NB4 (cell line): ENCODE measurements at places on chromosomes 13 and 19.

DNA sequence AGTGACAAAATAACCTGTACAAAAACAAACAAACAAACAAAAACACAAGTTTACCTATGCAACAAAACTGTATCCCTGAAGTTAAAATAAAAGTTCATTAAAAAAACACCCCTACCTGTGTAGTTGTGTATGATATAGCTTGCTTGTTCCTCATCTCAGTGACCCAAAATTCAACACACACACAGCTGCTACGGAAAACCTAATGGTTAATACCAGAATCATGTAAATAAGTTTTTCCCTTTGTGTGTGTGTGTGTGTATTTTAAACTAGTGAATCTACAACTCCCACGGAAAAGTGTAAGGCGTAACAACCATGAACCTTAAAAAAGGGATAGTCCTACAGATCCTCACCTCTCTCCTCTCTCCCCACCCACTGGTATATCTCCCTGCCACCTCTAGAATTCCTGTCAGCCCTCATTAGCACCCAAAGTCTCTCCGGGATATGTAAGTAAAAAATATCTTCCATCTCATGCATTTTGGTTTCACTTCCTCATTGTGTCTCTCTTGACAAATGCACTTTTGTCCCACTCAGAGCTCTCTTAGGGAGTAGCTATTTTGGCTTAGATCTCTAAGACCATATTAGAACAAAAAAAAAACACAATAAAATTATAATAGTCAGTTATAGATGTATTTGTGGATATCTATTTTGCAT is 2236.5 kb downstream of the PCDH9 start:
- DNase-seq, result peak; percentile 46

- DNase-seq, result no peak
Observed at GRCh38 chr13:85586422-85586831, 212.8 kb downstream of the SLITRK6 start.

DNA sequence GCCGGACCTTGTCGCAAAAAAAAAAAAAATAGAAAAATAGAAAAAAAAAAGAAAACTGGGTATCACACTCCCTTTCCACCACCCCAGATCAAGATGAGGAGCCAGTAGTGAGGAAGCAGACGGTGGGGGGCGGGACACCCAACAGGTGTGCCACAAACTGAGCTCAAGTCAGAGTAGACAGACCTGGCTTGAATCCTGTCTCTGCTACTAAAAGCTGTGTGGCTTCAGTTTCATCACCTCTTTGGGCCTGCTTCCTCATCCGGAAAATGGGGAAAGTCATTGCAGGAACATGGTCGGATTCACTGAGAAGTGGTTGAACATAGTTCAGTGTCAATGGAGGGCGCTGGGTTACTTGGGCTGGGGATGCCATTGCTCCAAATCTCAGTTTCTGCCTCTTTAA is 2.9 kb downstream of the HIF3A start:
- no peak for DNase-seq

DNA sequence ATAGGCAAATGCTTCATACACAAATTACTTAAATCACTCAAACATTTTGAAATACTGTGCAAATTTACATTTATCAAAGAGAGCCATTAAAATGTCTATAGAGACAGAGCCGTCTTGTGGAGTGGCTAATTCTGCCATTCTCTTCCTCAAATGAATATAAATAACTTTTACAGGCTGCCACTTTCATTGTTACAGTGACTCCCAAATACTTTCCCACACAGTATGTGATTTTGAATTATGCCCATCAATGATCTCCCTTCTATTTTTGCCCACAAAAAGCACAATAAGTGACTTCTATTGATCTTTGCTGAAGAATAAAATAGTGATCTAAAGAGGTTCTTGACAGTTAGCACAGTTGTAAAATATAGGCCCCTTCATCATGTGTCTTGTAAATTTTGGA is 1244.9 kb downstream of the PCDH17 start:
- no peak for DNase-seq

DNA sequence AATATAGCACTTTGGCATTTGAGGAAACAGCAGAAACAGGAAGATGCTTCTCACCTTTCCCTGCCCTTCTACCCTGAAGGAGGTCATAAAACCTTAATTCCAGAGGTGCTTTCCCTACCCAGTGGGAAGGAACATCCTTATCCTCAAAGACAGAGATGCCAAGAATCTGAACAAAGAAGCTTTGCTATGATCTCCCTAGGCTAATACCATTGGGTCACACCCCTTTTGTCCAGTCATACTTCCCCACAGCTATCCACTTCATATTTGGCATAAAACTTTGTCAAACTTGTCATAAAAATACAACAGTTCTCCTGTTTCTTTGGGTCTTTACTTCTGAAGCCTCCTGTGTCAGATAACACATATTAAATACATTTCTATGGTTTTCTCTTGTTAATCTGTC is 21.7 kb upstream of the RXFP2 start:
- no peak for DNase-seq

GRCh38 chr19:28577666-28578065 is 635.3 kb downstream of the UQCRFS1 start:
- DNase-seq, result no peak

DNA sequence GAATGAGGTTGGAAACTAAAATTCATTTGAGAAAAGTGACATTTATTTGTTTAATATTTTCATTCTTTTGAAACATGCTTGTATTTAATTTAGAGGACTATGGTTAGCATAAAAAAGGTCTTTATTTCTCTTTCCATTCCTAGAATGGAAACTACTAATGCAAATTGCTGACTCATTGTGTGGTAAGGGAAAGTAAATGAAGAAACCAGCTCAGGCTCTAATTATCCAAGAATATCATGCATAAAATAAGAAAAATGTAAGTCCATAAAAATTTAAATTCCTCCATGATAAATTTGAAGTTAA is 777.0 kb upstream of the SLITRK1 start:
- DNase-seq, result no peak

DNA sequence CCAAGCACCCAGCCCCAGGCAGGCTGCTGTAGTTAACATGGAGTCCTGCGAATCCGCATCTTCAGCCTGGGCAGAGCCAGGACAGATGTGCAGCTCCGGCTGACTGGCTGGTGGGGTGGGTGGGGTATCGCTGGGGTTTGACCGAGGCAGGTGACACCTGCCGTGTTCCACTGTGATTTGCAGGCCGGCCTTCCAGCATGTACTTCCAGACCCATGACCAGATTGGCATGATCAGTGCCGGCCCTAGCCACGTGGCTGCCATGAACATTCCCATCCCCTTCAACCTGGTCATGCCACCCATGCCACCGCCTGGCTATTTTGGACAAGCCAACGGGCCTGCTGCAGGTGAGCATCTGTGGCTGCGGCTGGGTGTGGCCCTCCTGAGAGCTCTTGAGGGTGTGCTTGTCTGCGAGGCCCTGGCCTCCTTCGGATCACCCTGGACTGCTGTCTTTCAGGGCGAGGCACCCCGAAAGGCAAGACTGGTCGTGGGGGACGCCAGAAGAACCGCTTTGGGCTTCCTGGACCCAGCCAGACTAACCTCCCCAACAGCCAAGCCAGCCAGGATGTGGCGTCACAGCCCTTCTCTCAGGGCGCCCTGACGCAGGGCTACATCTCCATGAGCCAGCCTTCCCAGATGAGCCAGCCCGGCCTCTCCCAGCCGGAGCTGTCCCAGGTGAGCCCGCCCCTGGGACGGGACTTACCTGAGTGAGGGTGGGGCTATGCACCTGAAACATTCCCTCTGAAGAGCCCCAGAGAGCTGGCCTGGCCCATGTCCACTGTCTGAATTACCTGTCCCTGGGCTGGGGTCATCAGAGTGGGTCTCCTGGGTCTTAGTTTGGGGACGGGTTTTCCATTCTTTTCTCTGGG is 30.6 kb downstream of the CERS1 start:
- no peak for DNase-seq

DNA sequence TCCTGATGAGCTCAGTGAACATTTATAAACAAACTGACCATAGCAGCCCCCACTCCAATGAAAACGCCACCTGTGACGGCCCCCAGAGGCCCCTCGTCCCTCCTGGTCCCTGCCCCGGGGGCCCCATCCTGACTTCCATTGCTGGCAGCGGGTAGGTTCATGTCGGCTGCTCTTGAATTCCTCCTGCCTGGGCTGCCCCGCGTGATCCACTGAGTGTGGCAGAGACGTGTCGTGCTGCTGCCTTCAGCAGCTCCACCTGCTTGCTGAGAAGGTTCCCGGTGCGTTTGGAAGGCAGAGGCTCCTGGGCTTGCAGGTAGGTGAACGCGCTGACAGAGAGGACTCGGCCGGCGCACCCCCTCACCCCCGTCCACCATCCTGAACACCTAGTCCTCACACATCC is 11.6 kb downstream of the C2CD4C start:
- DNase-seq, result no peak

DNA sequence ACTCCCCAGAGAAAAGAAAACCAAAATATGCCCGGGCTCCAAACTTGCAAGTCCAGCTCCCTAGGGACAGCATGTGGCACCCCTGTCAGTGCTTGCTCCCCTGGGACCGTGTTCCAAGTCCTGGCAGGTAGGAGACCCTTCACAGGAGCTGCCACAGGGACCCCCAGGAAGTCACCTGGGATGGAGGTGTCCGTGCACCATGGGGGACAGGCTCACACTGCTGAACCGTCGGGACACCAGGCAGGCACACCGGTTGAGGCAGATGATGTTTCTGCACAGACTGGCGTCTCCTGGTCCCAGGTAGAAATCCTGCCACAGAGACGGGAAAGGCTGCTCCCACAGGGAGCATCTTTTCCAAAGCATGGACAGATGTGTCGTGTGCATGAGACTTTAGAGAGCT is 11.7 kb upstream of the PROZ start:
- no peak for DNase-seq

DNA sequence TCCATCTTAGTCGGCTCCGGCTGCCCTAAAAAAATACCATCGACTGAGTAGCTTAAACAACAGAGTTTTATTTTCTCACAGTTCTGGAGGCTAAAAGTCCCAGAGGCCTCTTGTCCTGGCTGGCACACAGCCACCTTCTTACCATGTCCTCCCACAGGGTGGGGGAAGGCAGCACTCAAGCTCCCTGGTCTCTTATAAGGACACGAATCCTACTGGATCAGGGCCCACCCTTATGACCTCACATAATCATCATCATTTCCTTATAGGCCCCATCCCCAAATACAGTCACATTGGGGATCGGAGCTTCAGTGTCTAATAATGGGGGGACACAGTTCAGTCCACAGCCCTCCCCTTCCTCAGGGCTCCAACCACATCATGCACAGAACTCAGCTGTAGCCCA is 2.6 kb upstream of the TUBA3C start:
- no peak for DNase-seq

DNA sequence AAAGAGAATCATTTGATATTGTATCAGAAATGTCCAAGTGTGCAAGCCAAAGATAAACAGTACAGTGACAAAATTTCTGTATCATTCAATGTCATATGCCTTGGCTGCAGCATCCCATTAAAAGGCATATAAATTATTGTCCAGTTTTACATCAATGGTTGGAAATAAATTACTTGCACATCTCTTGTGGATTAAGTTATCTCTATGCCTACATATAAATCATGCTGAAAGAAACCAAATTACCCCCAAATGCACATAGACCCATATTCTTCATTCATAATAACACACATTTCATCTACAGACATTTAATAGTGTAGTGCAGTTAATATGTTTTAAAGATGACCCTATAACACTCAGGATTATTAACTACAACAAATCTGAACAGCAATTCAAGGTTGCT is 1415.7 kb upstream of the PCDH9 start:
- DNase-seq, result no peak

DNA sequence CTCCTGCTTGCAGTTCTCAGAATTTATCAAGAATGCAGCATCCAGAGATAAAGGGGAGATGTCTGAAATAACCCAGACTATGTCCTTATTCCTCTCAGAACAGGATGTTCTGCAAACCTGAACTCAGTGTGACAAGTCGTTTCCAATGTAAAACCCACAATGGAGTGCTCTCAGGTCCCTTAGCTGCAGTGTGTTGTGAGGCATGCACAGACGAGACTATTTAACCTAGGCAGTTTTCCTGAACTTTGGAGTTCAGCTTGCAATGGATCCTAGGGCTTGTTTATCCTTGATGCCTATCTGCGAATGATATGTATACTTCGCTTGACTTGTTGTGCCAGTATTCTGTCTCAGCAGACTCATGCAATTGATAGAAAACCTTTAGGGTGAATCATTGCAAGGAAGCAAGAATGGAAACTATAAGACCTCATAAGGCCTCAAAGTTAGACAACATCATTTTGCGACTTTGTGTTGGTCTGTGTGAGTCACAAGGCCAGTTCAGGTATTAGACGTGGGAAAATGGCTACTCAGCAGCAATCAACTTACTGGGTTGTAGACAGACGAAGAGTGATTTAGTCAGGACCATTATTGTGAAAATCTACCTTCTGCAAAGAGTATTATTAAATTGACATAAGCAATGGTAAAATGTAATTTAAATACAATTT is 2439.9 kb upstream of the PCDH20 start:
- DNase-seq, result no peak

- DNase-seq, result no peak
Observed at GRCh38 chr19:4906963-4907362, 2.3 kb upstream of the UHRF1 start.

- DNase-seq, result no peak
Observed at GRCh38 chr13:20825477-20825875, 51.7 kb upstream of the EEF1AKMT1 start.

DNA sequence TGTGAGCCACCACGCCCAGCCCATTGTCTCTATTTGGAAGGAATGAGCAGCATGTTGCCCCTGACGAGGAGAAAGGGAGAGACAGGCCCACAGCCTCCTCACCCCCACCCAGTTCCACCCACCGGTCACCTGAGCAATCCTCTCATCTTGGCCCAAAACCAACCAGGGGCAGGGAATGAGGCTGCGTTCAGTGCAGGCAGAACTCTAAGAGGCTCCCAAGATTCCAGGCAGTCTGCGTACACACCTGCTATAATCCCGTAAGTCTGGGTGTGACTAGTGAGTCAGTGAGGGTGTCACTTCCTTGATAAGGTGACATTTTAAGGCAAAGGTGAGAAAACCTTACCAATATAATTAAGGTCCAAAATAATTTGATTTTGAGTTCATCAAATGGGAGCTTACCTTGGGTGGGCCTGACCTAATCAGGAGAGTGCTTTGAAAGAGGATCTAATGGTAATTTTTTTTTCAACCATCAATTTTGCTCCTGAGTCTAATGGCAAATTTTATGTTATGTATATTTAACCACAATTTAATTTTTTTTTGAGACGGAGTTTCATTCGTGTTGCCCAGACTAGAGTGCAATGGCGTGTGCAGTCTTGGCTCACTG is 26.9 kb upstream of the KLF2 start:
- DNase-seq, result no peak

- DNase-seq, result peak; percentile 64
Observed at GRCh38 chr19:584240-585001, 5.3 kb upstream of the HCN2 start.

- DNase-seq, result no peak
Observed at GRCh38 chr19:1226522-1227303, 11.1 kb downstream of the CBARP start.

GRCh38 chr19:46481223-46481848 is 10.0 kb upstream of the PNMA8A start:
- no peak for DNase-seq

GRCh38 chr19:11377237-11377636 is 2.8 kb downstream of the SWSAP1 start:
- peak; percentile 60 for DNase-seq

GRCh38 chr13:24313439-24313838 is 4.1 kb downstream of the C1QTNF9 start:
- no peak for DNase-seq
